ENCODE measurements at places on chromosomes 1 and 21. TPM values are rescaled to one million over a fixed set of nuclear protein-coding genes. Genes with fewer than 3 reads are reported as not detected.

Gene LIN9
- 2.9 TPM for total RNA-seq

Gene OR2AK2
- not detected for total RNA-seq

Gene S100A4
- 156 TPM for total RNA-seq

Gene FMO4
- 6.9 TPM for total RNA-seq
